Mesothelial cell of epicardium (in vitro differentiated cells): ENCODE measurements at places on chromosomes 2 and 18.

GRCh38 chr2:128638341-128639119 lies 319.9 kb upstream of the HS6ST1 start:
- H3K4me1 ChIP-seq: peaks cover 15% of the 10 kb centered on the region
- peak overlapping the region; percentile 50 for H3K27ac ChIP-seq
- no peak overlapping the region for H3K4me3 ChIP-seq
- H3K36me3 ChIP-seq: no peaks in the 10 kb centered on the region
- DNase-seq: peak; percentile 37

DNA sequence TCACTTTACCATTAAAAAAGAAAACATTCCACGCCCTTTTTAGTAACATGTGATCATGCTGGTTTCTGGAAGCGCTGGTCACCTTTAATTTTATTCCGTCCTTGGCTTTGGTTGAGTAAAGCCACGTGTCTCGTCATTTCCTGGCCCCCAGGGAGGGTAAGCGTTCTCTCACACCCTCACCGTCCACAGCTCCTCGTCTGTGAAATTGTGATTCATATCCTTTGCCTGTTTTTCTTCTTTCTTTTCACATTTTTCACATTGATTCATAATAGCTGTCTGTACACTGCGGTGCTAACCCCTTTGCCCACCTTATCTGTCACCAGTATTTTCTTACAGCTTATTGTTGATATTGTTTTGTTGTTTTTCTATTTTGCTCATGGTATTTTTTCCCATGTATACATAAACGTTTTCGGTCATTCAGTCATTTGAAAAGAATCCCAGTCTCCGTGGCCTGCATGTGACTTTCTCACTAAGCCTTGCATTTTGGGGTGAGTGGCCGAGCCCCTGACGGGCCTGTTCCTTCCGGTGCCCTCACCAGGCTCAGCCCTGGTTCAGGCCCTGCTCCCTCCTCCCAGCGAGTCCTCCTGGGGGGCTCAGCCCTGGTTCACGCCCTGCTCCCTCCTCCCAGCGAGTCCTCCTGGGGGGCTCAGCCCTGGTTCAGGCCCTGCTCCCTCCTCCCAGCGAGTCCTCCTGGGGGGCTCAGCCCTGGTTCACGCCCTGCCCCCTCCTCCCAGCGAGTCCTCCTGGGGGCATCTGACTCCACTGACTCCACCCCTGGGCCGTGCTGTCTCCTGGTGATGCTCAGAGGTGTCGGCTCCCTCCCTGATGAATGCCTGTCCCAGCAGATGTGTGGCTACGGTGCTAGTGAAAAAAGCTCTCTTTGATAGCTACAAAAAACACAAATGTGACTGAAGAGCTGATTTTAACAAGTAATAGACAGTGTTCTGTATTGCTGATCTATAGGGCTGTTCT lies 249.7 kb upstream of the PXDN start:
- no peak overlapping the region for H3K4me3 ChIP-seq
- no peak for DNase-seq
- H3K36me3 ChIP-seq: no peaks in the 10 kb centered on the region
- H3K4me1 ChIP-seq: no peaks in the 10 kb centered on the region
- no peak overlapping the region for H3K27ac ChIP-seq

DNA sequence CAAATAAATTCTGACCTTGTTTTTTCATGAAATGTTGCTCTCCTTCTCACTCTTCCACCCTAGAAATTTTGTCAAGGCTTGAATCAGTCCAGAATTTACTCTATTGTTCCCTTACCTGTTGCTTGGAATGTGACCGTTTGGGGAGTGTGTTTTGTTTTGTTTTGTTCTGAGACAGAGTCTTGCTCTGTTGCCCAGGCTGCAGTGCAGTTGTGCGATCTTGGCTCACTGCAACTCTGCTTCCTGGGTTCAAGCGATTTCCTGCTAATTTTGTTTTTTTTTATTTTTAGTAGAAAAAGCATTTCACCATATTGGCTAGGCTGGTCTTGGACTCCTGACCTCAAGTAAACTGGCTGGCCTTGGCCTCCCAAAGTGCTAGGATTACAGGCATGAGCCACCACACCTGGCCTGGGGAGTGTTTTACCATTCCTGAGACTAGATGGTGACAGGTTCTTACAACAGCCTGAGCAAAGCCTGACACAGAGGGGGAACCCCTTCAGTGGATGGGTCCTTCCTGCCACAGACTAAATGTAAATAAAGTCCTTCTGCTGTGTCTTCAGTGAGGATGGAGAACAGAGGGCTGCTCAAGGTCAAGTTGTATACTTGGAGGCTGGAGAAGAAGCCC lies 52.0 kb downstream of the HAUS1 start:
- no peak overlapping the region for H3K4me3 ChIP-seq
- peaks cover 9% of the 10 kb centered on the region for H3K36me3 ChIP-seq
- no peak overlapping the region for H3K27ac ChIP-seq
- H3K27me3 ChIP-seq: no peaks in the 10 kb centered on the region
- no peak for DNase-seq

GRCh38 chr2:85682378-85682777 lies 11.8 kb upstream of the GNLY start:
- H3K36me3 ChIP-seq: no peaks in the 10 kb centered on the region
- DNase-seq: no peak
- no peak overlapping the region for H3K4me3 ChIP-seq
- peaks cover 8% of the 10 kb centered on the region for H3K4me1 ChIP-seq
- peaks cover 3% of the 10 kb centered on the region for H3K27me3 ChIP-seq

GRCh38 chr18:71431689-71432088 lies 1112.5 kb downstream of the CBLN2 start:
- H3K27me3 ChIP-seq: no peaks in the 10 kb centered on the region
- H3K27ac ChIP-seq: no peak overlapping the region
- H3K36me3 ChIP-seq: no peaks in the 10 kb centered on the region
- no peak overlapping the region for H3K4me3 ChIP-seq
- H3K4me1 ChIP-seq: peaks cover 1% of the 10 kb centered on the region

DNA sequence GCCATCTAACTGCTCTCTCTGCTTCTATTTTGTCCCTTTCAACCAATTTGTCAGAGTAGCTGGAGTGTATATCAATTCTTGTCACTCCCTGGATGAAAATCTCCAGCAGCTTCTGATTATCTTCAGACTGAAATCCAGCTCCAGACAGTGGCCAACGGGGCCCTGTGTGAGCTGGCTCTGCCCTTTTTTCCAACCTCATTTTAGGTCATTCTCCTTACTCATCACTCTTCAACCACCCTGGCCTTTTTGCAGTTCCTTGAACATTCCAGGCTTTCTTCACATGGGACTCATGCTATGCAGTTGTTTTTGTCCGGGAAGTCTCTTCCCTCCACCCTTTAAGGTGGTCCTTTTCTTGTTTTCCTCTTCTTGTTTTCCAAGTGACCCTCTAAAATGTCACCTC lies 15.4 kb upstream of the FAP start:
- H3K4me1 ChIP-seq: peaks cover 9% of the 10 kb centered on the region
- H3K27ac ChIP-seq: no peak overlapping the region
- no peaks in the 10 kb centered on the region for H3K36me3 ChIP-seq
- H3K27me3 ChIP-seq: no peaks in the 10 kb centered on the region

GRCh38 chr2:203719456-203720410 lies 13.3 kb downstream of the CD28 start:
- H3K4me3 ChIP-seq: no peak overlapping the region
- no peak for DNase-seq
- H3K4me1 ChIP-seq: peaks cover 13% of the 10 kb centered on the region
- H3K36me3 ChIP-seq: no peaks in the 10 kb centered on the region

DNA sequence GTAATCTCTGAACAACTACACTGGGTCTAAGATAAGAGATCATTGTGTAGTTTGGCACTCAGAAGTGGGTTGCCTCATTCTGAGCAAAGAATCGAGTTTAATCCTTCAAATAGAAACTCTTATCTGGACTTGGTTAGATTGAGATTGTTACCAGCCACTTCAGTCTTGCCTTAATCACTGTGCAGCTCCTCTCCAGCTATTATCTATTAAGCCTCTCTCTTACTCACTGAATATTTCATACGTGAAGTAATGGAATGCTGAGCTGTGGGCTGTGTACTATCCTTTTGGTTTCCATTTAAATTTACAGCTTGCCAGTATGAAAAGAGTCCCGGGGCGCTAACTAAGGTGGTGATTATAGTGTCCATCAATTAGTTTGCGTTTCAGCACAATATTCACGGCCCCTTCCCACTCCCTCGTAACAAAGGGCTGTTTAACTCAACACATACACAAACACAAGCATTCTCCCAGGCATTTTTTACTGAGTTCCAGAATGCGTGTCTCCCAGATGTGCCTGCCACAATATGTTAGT lies 65.7 kb upstream of the NCKAP5 start:
- no peak for DNase-seq
- H3K27me3 ChIP-seq: no peaks in the 10 kb centered on the region
- no peaks in the 10 kb centered on the region for H3K36me3 ChIP-seq
- H3K4me1 ChIP-seq: peaks cover 15% of the 10 kb centered on the region

DNA sequence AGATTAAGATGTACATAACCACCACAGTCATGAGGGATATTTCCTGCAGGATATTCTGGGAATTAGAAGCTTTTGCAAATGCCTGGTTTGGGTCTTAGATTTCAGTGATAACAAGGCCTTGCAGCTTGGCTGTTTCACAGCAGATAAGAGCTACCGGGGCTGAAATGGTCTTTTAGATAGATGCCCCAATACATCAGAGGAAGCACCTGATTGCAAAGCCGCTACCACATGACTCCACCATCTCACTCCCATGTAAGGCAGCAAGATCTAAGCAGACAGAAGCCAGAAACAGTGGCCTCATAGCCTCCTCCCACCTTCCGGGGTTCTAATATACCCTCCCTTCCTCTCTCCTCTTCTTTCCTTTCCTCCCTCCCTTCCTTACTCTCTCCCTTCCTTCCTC lies 31.1 kb upstream of the EPG5 start:
- H3K4me3 ChIP-seq: no peak overlapping the region
- H3K4me1 ChIP-seq: no peaks in the 10 kb centered on the region
- no peaks in the 10 kb centered on the region for H3K27me3 ChIP-seq
- no peak for DNase-seq
- H3K36me3 ChIP-seq: peaks cover 18% of the 10 kb centered on the region

DNA sequence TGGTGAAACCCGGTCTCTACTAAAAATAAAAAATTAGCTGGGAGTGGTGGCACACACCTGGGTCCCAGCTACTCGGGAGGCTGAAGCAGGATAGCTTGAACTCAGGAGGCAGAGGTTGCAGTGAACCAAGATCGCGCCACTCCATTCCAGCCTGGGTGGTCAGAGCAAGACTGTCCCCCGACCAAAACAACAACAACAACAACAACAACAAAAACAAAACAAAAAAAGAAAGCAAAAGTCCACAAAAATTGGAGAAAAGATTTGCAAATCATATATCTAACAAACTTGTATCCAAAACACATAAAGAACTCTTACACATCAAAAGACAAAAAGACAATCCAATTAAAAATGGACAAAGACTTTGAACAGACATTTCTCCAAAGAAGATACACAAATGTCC lies 10.4 kb downstream of the PPM1G start:
- no peaks in the 10 kb centered on the region for H3K4me1 ChIP-seq
- DNase-seq: no peak
- H3K36me3 ChIP-seq: peaks cover 6% of the 10 kb centered on the region
- H3K27me3 ChIP-seq: no peaks in the 10 kb centered on the region
- H3K27ac ChIP-seq: no peak overlapping the region

DNA sequence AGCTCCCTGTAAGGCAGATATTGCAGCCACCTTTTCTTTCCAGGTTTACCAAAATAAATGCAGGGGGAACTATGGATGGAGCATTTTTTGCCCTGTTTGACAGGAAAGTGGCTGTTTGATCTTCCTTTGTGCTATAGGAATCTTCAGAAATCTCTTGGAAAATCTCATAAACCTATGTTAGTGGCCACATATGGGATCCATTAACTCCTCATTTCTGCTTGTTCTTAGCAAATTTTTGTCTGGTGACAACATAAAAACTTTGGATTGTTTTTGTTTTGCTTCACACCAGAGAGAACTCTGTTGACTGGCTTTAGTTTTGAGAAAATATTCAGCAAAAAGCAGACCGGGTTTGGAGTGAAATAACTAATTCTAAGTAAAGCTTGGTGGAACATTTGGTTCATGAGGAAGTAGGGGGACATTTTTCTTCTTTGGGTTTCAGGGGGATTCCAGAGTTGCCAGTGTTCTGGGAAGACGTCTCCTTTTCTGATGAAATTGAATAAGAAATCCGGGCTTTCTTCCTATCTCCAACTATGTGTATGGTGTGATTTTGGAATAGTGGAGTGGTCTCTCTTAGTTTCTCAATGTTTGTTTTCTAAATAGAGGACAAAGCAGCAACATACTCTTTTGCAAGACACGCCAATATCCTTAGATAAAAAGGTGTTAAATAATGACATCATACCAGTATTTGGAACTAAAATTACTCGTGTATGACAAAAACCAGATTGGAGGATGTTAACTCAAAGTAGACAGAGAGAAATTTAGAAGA lies 174.4 kb downstream of the ICOS start:
- no peak for DNase-seq
- no peaks in the 10 kb centered on the region for H3K27me3 ChIP-seq
- H3K36me3 ChIP-seq: no peaks in the 10 kb centered on the region
- H3K27ac ChIP-seq: peak overlapping the region; percentile 93
- peak overlapping the region; percentile 6 for H3K4me3 ChIP-seq

GRCh38 chr18:11671156-11671555 lies 17.9 kb upstream of the GNAL start:
- H3K36me3 ChIP-seq: no peaks in the 10 kb centered on the region
- no peak overlapping the region for H3K27ac ChIP-seq
- no peak overlapping the region for H3K4me3 ChIP-seq

GRCh38 chr2:144452169-144452988 lies 67.5 kb downstream of the ZEB2 start:
- H3K27ac ChIP-seq: peak overlapping the region; percentile 93
- H3K27me3 ChIP-seq: no peaks in the 10 kb centered on the region

DNA sequence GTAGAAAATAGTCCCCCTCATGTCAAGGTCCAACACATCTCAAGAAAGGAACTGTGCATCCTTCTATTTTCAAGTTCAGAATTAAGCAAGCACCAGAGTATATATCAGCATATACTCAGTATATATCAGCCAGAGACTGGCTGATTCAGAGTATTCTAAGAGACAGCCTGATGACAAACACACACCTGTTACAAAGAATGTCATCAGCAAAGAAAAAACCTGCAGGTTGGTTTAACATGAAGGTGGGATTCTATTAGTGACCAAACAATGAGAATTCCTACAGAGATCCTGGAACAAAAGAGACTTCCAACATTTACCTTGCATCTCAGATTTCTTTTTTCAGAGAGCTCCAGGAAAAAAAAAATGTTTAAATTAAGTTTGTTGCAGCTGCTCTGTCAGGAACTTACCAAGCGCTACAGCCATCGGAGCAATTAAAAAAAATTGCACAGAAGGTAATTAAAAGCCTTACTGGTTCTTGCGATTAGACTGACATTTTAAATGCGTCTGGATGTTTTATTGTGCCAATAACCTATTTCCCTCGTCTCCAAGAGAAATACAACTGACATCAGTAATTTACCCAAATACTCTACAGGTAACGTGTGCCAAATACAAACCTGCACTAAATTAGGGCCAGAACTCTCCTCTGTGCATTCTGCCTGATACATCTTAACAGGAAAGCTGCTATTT lies 218.1 kb downstream of the HNMT start:
- H3K36me3 ChIP-seq: no peaks in the 10 kb centered on the region
- H3K4me1 ChIP-seq: peaks cover 28% of the 10 kb centered on the region
- no peak for DNase-seq
- H3K4me3 ChIP-seq: no peak overlapping the region

- H3K36me3 ChIP-seq: peaks cover 24% of the 10 kb centered on the region
- no peak overlapping the region for H3K27ac ChIP-seq
- no peak overlapping the region for H3K4me3 ChIP-seq
- H3K4me1 ChIP-seq: no peaks in the 10 kb centered on the region
- no peaks in the 10 kb centered on the region for H3K27me3 ChIP-seq
These were observed 10.7 kb downstream of the RPL31 start for GRCh38 chr2:101012706-101013181.

- peak overlapping the region; percentile 48 for H3K4me3 ChIP-seq
- DNase-seq: no peak
- H3K27me3 ChIP-seq: no peaks in the 10 kb centered on the region
These were observed 34.6 kb upstream of the WDR75 start for GRCh38 chr2:189406586-189407233.
